Vagina (tissue), 2 donors: ENCODE measurements at places on chromosomes 12 and 14.

DNA sequence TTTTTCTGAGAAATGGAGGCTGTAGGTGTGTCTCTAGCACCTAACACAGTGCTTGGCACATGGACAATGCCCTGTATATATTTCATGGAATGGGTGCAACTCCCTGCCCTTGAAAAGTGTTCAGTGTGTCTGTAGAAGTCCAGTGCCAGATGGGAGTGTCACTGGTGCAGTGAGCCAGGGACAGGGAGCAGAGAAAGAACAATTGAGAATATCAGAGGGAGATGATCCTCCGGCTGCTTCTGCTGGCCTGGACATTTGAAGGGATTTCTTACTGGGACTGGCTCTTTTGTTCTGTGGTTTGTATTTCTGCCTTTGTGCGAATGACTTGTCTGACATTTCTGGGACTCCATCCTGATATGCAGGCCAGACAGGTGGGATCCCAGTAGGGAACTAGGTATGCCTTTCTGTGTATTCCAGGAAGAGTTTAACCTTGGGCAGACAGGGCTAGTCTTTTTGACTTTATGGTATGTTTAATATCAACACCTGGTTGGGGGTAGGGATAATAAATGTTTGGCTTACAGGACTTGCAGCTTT is 328.0 kb downstream of the NRXN3 start:
- no peak for DNase-seq

DNA sequence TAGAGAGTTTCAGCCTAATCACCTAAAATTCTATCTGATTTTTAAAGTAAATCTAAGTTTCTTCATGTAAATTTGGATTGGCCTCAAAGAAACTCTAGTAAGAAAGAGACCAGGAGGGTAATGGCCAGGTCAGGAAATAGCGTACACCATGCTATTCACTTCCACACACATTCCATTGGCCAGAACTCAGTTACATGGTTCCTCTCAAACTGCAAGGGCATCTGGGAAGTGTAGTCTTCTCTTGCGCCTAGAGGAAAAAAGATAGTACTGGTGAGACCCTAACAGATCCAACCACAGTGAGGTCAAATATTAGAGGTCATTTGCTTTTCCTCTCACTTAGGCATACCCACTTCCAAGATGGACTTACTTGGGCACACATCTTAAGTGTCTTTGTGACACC is 39.1 kb downstream of the MBIP start:
- no peak for DNase-seq

DNA sequence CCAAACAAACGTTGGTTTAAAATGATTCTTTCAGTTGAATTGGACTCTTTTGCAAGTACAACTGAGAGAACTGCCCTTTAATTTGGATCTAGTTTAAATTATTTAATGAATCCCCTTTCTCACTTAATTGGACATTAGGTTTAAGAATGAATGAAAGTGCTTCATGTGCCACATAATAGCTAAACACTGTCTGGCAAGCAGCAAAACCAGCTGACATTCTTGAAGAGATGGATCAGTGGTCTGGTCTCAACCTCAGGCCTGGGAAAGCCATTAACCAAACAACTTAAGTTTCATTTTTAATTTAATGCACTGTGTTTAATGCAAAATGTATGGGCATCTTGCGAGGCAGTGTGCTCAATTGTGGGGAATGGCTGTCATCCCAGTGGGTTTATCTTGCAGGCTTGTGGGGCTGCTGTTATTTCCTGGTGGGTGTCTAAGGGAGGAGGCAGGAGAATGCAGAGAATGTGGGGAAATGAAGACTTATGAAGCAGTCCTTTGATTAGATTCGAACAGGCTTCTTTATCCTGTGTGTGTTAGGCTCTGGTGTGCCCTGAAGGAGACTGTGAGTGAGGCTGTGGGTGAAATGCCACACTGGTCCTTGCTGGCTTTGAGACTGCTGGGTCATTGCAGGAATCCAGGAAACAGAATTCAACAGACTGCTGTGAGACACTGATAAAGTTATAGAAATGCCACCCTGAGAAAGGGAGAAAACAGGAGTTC is 144.1 kb upstream of the PELI2 start:
- no peak for DNase-seq

GRCh38 chr12:52238207-52238840 is 5.3 kb downstream of the KRT7 start:
- DNase-seq: no peak

DNA sequence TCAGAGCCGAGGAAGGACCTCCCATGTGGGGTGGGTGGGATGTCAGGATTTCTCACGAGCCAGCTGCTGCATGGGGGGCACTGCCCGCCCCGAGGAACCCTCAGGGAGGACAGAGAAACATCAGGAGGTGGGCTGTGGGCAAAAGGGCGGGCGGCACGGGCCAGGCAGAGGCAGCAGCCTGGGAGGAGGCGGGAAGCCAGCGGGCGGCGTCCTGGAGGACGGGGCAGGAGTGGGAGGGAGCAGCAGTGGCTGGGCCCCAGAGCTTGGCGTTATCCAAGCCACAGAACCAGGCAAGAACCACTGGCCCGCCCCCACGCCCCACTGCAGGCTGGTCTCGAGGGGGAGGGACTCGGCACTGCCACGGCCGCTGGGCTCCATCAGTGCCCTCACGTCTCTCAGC is 2.4 kb downstream of the C14orf180 start:
- no peak for DNase-seq

DNA sequence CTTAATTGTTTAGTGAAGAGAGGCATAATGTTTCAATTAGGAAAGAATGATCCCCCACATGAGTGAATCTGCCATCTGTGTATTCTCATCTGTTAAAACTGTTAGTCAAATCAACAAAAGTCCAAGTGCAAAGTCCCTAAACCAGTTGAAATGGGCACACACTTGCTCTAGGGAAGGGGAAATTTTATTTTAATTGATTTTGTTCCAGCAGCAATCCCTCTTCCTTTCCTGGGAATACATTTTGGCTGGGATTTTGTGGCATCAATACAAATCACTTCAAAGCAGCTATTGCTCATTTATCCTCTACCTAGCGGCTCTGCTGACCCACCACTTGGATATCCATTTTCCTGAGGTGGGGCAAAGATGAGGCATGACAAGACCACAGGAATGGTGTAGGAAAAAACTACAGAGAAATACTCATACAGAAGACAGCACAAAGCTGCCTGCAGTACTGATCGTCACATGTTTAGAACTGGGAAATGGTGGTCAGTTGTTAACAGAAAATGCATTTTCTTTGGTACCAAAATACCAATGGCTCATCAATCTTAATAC is 9.8 kb upstream of the SSTR1 start:
- DNase-seq: no peak

DNA sequence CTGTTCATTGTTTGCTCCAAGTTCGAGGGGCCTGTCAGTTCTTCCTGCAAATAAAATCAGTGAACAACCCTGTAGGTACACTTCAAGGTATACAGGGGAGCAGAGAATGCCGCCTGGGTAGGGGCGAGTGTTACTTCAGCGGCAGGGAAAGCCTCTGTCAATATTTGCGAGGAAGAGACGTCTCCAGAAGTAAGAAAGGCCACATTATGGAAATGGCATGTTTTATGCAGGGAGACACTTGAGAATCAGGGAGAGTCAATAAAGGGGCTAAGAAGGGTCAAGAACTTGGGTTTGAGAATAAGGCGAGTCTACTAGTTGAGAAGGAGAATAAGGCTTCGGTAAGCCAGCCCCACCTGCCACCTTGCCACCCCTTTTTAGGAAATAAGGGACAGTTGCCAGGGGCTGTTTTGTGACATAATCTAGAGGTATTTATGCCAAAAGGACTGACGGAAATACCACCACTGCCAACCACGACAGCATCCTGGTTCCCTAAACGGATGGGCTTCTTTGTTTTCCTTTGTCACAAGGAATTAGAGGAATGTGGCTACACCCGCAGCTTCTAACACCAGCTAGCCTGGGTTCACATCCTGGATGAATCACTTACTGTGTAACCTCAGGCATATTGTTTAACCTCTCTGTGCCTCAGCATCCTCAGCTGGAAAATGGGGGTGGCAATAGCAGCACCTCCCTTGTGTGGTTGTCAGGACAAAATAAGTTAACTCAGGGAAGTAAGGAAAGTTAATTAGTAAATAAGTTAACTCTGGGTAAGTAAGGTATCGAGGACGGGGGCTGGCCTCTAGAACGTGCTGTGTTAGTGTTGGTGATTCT is 67.7 kb downstream of the EID3 start:
- DNase-seq: no peak

DNA sequence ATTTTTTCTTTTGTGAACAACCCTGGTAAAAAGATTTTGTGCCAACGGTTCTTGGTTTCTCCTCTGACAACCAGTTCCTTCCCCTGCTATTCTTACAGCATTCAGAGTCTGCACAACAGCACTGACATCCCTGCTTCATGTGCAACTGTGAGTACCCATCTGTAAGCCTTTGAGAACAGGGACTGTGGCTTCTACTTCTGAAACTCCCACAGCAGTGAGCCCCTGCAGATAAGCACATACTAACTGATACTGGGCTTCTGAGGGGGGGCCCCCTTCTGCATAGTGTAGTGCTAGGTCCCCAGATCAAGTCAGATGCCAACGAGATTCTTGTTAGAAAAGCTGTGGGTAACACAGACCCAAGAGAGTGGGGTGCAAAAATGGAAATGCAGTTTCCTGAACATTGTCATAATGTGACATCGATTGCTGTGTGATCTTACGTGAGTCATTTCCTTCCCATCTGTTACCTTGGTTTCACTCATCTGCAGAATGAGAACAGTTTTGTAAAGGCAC is 11.1 kb upstream of the NINJ2 start:
- no peak for DNase-seq

DNA sequence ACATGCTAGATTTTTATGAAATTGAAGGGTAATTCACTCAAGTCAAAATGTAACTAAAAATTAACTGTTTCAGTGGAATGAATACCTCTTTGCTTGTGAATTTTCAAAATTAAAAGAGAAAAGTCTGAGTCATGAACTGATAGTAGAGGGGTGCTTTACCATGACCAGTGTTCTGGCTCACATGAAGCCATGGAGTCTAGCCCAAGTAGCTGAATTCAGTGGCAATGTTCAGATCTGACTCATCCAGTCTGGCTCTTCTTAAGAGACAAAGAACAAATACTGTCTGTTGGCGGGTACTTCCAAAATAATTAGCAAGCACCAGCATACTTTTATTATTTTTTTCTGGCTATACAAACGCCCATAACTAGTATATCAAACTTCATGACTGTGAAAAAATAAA is 366.3 kb upstream of the GARIN6 start:
- no peak for DNase-seq

DNA sequence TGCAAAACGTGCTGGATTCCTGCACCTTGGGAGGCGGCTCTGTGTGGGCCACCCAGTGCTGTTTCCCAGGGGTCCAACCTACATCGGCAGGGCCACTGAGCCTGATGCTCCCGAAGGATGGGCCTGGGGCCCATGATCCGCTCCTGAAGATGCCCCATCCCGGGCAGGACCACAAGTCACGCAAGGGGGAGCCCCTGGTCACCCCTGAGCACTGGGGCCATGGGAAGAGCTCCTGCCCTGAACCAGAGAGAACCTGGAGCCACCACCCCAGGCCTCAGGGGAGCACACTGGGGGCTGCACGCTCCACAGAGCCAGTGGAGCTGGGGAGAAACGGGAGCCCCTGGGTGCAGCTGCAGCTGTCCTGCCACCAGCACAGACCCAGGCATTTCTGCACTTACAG is 124.6 kb upstream of the SFSWAP start:
- no peak for DNase-seq

- DNase-seq: no peak
These were observed 46.5 kb downstream of the PAPLN start for GRCh38 chr14:73283608-73284379.

DNA sequence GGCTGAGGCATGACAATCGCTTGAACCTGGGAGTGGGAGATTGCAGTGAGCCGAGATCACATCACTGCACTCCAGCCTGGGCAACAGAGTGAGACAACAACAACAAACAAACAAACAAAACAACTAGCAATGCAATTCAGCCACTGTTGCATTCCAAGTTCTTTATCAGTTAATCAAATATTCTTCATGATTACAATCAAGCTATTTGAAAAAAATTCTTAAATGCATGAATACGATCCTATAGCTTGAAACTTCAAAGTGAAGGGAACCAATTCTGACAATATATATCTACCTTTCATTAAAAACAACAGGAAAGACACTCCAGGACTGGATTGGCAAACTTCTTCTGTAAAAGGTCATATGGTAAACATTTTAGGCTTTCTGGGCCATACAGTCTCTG is 31.3 kb upstream of the OTX2 start:
- no peak for DNase-seq

GRCh38 chr12:1595690-1596347 is 1.4 kb upstream of the FBXL14 start:
- no peak for DNase-seq

- DNase-seq: no peak
These were observed 29.6 kb downstream of the SMUG1 start for GRCh38 chr12:54159140-54159539.

DNA sequence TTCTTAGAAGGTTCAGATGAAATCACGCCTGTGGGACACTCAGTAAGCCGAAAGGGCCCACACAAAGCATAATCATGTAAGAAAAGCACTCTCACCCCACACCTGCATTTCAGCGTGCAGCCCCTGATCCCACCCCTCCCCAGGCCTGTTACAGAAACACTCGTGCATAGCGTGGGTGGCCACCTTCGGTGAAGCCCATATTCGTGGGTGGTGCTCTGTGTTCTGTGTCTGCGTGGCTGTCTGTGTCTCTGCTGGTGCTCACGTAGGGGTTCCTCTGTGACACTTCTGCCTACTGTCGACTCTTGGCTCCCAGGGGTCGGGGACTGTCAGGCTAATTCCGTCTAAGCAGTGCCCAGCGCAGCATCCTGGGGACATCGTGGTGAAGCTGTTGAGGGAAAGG is 74.0 kb downstream of the B4GALNT3 start:
- DNase-seq: no peak

GRCh38 chr12:3178671-3179313 is 101.6 kb downstream of the TSPAN9 start:
- no peak for DNase-seq

DNA sequence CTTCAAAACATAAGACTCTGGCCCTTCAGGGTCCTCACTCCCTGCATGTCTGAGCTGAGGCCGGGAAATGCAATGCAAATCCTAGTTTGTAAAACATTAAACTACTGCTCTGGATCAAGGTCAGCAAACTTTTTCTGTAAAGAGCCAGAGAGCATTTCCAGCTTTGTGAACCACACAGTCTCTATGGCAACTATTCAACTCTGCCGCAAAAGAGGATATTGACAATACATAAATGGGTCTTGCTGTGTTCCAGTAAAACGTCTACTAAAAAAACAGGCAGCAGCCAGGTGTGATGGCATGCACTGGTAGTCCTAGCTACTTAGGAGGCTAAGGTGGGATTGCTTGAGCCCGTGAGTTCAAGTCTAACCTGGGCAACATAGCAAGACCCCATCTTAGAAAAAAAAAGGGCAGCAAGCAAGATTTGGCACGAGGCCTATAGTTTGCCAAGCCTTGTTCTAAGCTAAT is 22.3 kb downstream of the DDX24 start:
- DNase-seq: no peak
